ENCODE measurements at places on chromosomes 2 and 18.

DNA sequence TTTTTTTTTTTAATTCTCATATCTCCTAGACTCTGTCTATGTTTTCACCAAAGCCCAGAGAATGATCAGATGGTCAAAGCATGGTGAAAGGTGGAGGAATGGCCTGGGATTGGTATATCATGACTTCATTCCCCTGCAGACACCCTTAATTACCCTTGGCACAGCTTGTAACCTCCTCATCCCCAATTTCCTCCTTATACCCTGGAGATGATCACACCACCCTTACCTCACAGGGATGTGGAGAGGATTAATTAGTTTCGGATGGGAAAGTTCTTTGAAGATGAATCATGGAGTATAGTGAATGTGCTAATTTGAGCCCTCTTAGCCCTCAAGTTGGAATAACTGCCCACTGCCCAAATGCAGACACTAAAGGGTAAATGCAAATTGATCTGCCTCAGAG is 138.0 kb upstream of the LYPD6 start:
- no peak for DNase-seq

DNA sequence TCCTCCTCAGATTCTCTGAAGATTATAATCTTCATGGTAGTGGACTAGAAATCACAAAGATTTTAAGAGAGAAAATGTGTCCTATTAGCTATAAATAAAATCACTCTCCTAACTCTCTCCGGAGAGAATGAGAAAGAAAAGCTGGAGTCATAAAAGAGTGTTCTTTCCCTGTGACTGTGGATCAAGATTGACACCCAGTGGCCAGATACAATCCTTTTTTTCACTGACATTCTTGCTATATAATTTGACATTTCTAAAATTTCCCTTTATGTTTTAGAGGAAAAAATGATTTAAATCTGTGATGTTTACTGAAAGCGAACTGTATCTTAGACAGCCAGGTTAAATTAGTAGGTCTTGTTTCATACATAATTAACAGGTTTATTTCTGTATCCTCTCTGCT is 35.4 kb upstream of the LRP2 start:
- no peak for DNase-seq

- no peak for DNase-seq
Measured at GRCh38 chr2:48070415-48070814, 164.1 kb upstream of the FBXO11 start.

GRCh38 chr2:168528469-168528868 is 72.4 kb downstream of the CERS6 start:
- no peak for DNase-seq

DNA sequence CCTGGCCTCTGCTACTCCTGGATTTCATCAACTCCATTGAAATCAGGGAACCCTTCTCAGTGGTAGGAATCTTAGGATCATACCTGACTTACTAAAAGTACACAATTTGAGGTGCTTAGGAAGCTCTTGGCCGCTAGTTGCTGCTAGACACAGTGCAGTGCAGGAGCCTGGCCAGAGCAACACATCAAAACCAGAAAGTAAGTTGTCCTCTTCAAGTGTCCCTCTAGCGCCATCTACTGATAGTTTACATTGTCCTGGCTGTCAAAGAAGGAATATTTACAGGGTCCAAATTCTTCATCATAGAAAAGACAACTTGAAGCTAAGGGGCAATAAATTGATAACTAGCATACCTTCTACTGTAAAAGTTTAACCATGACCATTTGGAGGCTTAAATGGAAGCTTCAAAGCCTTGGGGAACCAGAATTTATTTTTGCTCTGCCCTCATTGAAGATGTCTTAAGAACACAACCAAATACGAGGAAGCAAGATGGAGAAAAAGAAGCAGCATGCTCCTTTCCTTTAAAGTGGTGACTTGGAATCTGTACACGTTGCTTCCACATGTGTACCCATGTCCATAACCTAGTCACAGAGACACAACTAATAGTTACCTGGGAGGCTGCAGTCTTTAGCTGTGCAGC is 889.1 kb upstream of the GCFC2 start:
- peak; percentile 59 for DNase-seq

DNA sequence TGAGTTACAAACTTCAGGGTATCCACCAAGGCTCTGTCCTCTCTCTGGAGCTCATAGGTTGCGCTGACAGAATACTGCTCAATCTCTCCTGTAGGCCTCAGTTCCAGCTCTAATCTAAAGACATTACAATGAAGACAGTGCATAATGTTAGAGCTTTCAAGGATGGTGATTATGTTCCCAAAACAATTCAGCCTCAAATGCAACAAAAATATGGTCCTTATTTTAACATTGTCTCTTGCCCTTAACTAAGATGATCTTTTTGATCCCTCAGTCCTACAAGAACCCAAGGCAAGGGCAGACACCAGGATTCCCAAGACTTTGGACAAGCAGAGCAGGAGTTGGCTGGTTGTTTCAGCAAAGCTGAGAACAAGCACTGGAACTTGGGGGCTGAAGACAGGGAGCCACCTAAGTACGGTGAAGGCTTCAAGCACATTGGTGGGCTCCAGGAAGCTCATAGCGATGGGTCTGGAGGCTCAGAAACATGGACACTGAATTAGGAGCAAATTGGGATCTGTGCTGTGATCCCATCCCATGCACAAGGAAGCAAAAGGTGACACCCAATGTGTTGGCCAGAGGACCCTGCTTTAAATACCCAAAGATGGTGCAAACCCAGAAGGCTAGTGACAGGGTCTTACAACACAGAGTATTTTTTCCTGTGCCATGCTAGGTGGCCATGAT is 24.7 kb downstream of the APOB start:
- DNase-seq: no peak

DNA sequence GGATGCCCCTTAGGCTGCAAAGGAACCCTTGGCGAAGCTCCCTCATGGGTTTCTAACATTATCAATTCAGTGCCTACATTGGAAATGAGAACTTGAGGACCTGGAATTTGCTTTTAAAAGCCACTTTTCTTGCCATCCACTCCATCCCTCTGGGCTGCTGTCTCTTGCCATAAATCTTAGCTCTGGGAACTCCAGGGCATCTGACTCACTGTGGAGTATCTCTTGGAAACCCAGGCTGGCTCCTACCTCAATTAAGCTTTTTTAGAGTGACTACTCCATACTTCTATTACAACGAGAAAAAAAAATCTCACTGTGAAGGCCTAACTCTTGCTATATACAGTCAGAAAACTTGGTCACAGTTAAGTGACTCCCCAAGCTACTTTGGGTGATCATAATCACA is 227.2 kb upstream of the SETBP1 start:
- DNase-seq: no peak

GRCh38 chr2:170652637-170653417 is 62.3 kb upstream of the SP5 start:
- DNase-seq: no peak

DNA sequence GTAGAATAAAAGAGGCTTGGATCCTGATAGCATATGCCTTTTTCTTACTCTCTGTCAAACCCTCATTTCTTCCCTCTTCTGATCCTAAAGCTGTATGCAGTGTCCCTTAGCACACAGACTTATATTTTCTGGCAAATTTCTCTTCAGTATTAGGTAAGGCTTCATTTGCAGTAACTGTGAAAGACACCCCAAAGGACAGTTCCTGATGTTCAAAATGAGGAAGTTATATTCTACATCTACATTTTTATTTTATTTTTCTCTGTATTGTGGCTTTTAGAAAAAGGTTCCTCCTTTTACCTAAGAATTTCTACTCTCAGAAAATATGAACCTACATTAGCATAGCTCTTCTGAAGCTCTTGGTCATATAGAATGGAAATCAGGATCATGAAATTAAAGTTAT is 261.7 kb downstream of the PDE11A start:
- no peak for DNase-seq

DNA sequence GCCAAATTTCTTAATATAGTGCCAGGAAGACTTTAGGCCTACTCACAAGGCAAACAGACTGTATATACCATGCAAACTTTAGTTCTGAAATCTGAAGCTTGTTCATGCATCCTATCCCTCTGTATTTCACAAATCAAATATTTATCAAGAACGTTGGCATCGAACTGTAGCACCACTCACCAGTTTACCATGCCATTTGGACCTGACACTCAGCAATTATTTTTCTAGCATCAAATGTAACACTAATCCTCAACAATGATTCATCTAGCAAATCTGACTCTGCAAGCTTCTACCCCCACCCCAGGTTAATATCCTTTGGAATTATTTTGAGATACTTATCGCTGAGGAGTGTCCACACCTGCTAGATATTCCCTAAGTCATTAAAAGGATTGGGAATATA is 1506.6 kb downstream of the LRP1B start:
- no peak for DNase-seq

GRCh38 chr2:146244131-146244530 is 1600.7 kb upstream of the ACVR2A start:
- DNase-seq: no peak

- no peak for DNase-seq
Measured at GRCh38 chr2:194591192-194591591, 1065.8 kb upstream of the SLC39A10 start.

DNA sequence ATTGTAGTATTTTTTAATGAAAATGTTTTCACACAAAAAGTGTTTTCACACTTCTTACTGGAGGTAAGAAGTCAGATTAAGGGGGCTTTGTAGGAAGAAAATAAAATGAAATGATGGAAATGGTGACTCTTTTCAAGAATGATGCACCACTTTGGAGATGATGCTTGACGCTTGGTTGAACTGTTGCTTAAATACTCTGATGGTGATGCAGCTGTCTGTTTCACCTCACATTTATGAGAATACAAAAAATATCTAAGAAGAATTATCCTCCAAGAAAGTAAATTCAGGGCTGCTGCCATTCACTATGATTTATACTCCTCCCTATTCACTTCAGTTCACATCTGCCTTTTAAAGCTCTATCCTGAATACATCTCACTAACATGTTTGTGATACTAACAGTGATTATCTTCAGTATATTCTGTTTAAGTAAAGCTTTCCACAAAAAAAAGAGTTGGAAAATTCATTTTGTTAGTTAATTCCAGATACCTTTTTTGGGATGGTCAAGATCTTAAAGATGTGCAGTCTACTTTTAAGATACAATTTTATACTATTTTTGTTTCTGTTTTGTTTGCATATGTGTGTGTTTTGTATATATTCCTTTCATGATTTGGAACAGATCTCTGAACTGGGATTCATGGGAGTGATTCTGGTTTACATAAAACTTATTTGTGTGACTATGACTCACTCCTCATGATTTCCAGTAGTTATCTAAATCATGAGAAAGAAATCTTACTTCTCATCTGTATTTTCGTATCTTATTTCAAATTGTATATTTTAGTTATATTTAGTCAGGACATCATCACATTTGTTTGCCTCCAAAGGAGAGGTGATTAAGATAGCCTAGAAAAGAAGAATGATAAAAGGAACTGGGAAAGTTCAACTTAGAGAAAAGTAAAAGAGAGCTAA is 53.1 kb downstream of the SLC39A10 start:
- DNase-seq: no peak

DNA sequence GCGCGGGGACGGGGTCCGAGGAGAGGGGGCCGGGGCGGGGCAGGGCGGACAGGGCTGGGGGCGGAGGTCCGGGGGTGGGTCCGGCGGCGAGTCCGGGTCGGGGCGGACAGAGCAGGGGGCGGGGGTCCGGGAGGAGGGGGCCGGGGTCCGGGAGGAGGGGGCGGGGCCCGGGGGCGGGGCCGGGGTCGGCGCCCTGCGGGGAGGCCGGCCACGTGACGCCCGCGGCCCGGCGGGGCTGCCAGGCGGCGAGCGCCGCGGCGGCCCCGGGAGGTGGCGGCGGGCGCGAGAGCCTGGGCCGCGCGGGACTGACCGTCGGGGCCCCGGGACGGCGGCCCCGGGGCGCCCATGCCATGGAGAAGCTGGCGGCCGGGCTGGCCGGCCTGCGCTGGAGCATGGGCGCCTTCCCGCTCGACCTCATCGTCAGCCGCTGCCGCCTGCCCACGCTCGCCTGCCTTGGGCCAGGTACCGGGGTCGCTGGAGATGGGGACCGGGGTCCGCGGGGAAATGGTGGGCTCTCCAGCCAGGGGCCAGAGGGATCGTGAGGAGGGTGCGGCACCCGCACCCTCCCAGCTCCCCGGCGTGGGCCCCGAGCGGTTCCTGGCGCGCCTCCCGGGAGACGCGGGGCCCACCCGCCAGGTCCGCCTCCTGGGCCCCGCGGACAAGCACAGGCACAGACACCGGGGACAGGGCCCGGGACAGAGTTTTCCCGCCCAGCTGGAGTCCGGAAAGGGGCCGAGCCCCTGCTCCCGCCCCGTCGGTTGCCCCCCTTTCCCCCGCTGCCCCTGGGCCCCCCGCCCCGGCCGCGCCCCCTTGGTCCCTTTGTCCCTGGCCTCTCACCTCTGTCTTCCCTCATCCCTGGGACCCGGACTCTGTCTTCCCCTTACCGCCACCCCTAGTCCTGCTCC is at the start of gene GAREM2:
GAREM2 (plus strand) TSS at position 218 of the 905 bp plus-strand sequence; CDS start at position 351, 133 bp downstream.
- DNase-seq: peak; percentile 67

GRCh38 chr18:32530947-32531651 is 60.4 kb upstream of the GAREM1 start:
- no peak for DNase-seq

- DNase-seq: no peak
Measured at GRCh38 chr2:28063492-28063962, 173.0 kb downstream of the BABAM2 start.

GRCh38 chr2:148720501-148721001 is 76.0 kb downstream of the EPC2 start:
- DNase-seq: no peak

GRCh38 chr2:25672494-25673299 is 680 bp downstream of the DTNB start:
- peak; percentile 83 for DNase-seq

GRCh38 chr2:47842846-47843245 is 59.9 kb downstream of the MSH6 start:
- no peak for DNase-seq

GRCh38 chr2:233033672-233034071 is 1.2 kb downstream of the NEU2 start:
- no peak for DNase-seq

DNA sequence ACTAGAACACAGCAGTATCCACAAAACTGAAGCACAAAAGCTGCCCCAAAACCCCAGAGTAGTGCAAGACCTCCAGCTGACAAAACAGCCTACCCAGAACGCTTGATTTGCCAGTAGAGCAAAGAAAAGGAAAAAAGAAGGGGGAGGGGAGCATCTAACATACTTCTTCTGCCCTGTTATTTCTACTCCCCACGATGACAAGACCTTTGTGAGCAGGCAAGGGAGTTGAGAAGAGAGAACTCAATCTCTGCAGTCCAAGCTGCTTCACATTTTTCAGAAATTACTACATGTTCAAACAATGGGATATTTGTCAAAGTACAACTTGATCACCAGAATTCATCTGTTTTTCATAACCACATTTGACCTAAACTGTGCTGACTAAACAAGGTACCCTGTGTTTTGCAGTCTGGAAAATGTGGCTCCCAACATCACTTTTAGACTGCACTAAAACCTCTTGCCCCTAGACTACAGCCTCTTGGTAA is 286.7 kb downstream of the EXOC6B start:
- no peak for DNase-seq

DNA sequence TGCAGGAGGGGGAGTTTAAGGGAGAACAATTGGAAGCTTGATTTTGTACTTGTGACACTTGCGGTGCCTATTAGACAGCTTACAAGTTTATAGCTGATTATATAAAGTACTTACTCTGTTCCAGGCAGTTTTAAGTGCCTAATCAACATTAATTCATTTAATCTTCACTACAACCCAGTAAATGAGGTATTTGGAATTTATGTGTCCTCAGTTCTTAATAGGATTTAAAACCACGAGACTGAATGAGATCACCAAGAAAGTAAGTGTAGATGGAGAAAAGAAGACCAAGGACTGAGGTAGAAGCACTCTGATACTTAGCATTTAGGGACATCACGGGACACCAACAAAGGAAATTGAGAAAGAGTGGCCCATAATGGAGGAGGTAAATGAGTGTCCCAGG is 49.8 kb downstream of the ZC3H15 start:
- DNase-seq: no peak

GRCh38 chr2:68736086-68736485 is 1.5 kb downstream of the ARHGAP25 start:
- DNase-seq: no peak

- peak; percentile 51 for DNase-seq
Measured at GRCh38 chr2:96320728-96321622, 4.1 kb upstream of the ITPRIPL1 start.
